Midbrain (tissue), 1 donor: ENCODE measurements at places on chromosomes 1 and 21.

DNA sequence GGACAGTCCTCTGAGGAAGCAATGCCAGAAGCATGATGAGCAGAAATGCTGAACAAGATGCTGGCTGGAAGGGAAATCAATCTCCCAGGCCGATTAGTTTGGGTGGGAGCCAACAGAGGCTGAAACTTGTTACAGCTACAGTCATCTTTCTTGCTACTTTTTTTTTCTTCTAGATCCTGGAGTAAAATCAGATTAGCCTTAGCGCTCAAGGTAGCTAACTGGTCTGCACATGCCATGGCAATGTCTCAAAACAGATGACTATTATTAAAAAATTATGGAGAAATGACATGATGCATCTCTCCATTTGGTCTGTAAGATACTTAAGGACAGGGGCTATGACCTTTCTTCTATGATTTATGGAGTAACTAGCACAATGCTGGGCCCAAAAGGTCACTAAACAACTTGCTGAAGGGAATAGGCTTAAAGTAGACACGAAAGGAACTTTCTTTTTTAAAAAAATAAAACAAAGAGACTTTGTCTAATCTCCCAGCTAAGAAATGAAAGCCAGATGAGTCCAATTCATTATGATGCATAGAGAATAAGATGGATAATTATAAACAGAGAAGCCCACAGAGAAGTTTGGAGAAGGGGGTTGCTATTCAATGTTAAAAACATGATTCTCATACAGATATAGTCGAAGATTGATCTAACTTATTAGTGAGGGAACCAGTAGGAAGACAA is 42.5 kb downstream of the UTP25 start:
- DNase-seq: no peak

DNA sequence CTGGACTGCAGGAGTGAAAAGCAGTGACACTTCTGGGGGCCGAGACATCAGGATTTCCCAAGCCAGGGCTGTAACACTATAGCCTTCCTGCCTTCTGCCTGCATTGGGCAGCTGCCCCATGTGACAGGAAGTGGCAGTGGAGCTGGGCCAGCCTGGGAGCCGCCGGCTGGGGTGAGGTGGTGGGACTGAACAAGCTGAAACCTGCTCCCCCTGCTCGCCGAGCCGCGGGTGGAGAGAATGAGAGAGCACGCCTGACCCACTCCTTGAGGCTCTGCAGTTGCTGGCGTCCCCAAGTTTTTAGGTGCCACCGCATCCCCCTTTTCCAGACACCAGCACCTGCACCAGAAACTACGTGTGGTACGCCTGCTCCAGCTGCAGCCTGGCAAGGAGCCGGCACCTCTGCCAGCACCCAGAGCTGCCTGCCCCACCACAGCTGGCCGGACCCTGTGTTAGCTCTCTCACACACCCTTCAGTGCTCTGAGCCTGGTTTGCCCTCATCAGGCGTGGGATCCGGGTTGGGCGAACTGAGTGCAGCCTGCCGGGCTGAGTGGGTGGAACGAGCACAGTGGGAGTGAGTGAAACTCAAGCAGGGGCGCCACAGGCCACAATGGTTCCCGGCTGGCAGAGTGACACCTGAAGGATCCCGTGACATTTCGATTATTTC is 119.4 kb downstream of the AKT3 start:
- DNase-seq: peak; percentile 34

DNA sequence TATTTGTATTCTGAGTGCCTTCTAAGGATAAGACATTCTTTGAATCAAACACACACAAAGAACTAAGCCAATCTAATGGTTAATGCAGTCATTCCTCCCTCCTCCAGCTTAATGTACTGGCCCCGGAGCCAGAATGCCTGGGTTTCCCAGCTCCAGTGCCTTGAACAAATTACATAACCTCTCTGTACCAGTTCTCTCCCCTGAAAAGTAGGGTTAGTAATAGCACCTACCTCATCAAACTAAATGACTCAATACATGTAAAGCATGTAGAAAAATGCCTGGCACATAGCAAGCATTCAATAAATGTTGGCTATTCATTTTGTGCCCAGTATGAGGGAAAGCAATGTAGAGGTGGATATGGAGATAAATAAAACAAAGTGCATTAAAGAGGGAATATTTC is 14.0 kb downstream of the C1orf52 start:
- no peak for DNase-seq

- DNase-seq: no peak
Measured at GRCh38 chr1:115811140-115811828, 29.6 kb downstream of the NHLH2 start.

DNA sequence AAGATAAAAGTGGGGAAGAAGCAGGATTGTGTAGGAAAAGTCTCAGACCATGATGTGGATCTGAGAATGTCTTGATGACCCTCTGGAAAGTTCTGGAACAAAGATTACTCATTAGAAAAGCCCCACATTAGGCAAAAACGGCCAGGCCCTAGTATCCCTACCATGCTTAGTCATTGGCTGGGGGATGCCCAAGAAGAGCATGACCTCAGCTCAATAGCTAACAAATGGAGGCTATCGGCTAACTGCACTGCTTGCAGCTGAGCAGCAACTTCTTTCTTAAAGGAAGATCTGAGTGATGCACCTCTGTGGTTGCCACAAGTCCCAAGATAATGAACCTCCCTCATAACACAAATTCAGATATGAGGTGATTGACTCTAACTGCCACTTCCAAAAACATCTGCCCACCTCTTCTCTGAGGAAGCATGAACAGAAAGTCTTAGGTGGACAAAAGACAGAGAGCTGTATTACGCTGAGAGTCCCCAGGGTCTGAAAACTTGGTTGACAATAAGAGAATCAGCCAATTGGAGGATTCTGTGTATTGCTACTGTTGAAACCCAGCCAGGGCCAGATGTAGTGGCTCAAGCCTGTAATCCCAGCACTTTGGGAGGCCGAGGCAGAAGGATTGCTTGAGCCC is 64.6 kb upstream of the AK4 start:
- no peak for DNase-seq

DNA sequence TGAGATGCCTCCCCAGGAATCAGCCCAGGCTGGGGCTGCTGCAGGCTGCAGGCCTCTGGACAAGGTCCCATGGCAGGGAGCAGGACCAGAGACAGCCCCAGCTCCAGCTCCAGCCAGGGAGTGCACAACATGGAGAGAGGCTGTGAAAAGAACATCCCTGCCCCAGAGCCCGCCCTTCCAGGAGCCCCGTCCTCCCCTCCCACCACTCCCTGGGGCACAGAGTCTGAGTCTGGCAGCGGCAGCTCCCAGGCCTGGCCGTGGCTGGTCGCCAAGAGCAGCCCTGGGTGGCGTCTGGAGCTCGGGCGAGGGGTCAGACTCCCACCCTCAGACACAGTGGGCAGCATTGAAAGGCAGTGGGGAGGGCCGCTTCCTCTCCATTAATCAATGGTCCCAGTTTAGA is 37.8 kb downstream of the MEGF6 start:
- DNase-seq: no peak

- DNase-seq: peak; percentile 70
Measured at GRCh38 chr1:156618853-156619581, at the start of gene HAPLN2. Gene HAPLN2 (plus strand): TSS chr1:156619415. CDS start chr1:156623491, 4,076 bp downstream.

DNA sequence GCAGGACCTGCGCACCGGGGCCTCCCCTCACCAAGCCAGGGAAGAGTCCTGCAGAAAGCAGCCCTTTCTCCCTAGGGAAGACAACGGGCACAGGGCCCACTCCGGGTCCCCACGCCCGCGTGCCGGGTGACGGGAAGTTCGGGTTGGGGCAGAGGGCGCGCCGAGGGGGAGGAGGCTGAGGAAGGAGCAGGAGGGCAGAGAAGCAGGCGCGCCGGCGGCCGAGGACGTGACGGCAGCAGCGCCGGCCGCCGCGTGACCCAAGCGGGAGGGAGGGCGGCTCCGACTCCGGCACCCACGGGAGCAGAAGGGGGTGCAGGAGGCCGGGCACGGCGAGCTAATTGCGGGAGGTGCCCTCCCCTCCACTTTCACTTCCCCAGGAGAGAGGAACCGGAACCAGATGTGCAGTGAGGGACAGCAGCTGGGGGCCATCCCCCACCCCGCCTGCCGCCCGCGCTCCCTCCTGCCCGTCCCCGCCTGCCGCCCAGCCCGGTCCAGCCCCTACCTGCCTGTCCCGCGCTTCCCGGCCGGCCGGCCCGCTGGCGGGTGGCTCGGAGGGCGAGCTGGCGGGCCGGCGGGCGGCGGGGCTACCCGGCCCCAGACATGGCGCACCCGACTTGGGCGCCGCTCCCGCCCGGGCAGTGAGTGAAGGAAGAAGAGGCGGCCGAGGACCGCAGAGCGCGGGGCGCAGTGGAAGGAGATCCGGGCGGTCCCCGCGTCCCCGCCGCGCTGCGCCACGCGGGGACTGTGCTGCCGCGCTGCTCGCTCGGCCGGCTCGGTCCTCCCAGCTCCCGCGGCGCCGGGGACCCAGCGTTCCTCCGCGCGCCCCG is 510 bp downstream of the DENND4B start:
- peak; percentile 68 for DNase-seq

DNA sequence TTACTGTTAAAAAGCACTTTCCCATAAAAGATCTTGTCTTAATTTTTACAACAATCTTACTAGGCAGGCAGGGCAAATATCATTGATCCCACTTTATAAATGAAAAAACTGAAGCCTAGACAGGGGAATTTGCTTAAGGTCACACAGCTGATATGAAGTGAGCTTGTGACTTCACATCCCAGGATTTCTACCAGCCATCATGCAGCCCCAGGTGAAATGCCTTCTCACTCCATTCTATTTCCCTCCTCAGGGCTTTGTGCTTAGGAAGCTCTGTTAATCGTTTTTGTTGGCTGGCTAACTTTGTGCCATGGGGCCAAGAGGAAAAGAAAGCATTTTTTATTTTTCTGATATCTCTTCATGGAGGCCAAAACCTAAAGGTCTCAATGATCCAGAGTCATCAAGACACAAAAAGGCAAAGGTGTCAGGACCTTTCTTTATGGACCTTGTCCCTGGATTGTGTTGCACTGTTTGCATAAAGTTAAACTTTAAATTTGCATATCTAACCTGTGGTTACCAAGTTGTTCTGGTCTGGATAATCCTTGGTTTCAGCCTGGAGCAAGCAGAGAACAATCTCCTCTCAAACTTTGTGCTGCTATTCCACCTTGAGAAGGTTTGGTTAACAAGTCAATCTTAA is 44.8 kb upstream of the ZNF326 start:
- no peak for DNase-seq

DNA sequence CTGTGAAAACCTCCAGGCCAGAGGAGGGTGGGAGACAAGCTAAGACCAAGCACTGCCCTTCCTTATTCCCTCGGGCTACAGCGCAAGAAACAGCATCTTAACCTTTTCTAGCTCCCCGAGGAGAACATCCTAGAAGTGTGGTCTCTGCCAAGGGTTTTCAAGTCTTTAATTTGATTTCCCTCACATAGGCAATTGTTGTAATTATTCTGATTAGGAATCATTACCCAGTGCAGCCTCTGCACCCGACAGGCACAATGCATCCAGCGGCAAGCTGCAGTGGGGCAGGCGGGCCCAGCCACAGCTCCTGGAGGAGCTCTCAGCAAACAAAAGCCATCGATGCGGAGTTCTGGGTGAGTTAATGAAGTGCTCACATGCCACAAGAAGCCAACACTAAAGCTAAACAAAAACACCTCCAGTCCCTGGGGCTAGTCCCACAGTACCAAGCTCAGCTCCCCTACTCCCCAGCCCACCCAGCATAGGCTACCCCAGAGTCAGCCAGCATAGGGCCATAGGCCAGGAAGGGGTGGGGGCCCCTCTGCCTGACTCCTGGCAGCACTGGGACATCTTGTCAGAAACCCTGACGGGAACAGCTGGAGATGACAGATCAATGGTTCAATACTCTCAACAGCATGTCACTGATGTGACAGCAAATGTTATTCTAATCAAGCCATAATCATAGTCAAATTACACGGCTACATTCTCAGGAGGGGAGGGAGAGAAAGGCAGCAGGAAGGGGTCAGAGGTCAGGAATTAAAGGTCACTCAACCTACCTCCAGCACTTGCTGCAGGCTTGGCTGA is 42.5 kb downstream of the ERI3 start:
- no peak for DNase-seq

GRCh38 chr1:8985915-8986813 is 40.1 kb downstream of the SLC2A7 start:
- peak; percentile 59 for DNase-seq

DNA sequence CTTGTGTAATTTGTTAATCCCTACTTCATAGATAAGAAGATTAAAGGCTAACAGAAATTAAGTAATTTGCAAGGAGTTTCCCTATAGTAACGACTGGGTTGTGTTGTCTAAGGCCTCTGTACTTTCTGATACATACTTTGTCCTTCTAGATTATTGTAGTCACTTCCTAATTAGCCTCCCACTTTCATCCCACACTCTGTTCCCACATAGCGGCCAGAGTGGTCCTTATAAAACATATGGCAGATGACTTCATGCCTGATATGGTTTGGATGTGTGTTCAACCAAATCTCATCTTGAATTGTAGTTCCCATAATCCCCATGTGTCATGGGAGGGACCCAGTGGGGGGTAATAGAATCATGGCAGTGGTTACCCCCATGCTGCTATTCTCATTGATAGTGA is 120.5 kb upstream of the DAB1 start:
- DNase-seq: no peak

GRCh38 chr1:119653839-119654170 is 5.7 kb upstream of the ZNF697 start:
- no peak for DNase-seq

GRCh38 chr1:181100934-181101333 is 12.4 kb downstream of the IER5 start:
- DNase-seq: no peak

DNA sequence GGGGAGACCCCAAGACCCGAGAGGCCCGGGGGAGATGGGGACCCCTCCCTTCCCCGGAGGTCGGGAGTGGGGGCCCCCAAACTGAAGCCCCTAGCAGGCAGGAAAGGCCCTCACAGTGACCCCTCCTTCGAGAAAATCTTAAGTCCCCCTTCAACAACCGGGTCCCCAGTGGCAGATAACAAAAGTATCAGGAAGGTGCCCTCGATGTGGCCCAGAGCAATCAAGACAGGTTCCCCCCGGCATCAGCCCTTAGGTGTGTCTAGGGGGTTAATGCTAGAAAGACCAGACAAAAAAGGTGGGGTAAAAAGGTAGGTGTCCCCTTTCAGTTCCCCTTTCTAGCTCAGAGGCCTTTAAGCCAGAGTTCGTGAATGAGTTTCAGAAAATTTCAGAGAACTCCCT is 282 bp upstream of the ECE1 start:
- DNase-seq: no peak

GRCh38 chr1:93874025-93874651 is 4.9 kb downstream of the DNTTIP2 start:
- peak; percentile 3 for DNase-seq

GRCh38 chr1:54329312-54330003 is 76.7 kb downstream of the SSBP3 start:
- peak; percentile 41 for DNase-seq

GRCh38 chr21:26124896-26125295 is 45.7 kb downstream of the APP start:
- no peak for DNase-seq

DNA sequence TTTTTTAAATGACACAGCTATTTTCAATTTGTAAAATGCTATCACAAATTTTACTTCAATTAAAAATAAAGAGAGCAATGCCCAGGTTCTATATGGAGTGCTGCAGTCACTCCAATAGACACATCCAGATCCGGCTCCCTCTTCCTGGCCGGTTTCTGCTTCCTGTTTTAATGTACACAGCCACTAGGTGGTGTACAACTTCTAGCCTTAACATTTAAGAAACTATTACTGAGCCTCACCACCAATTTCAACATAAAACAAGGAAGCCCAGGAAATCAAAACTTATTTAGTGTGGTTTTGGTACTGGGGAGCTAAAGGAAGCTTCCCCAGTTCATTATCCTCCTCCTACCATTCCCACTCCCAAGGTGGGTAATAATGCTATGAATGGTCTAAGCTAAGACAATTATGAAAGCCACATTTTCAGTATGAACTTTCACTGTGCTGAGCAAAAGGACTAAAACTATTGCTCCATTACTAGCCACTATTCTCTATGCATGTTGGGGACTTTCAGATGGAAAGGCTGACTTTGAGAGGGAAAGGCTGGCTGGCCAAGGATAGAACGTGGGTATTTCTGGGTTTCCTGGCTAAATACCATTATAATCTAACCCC is 25.5 kb upstream of the MTMR11 start:
- peak; percentile 85 for DNase-seq
